ENCODE measurements at places on chromosomes 2 and 18.

- DNase-seq = no peak
Measured at GRCh38 chr2:165743442-165743841, 50.6 kb downstream of the GALNT3 start.

GRCh38 chr18:4450065-4450658, 4.9 kb downstream of the DLGAP1 start:
- no peak for DNase-seq

DNA sequence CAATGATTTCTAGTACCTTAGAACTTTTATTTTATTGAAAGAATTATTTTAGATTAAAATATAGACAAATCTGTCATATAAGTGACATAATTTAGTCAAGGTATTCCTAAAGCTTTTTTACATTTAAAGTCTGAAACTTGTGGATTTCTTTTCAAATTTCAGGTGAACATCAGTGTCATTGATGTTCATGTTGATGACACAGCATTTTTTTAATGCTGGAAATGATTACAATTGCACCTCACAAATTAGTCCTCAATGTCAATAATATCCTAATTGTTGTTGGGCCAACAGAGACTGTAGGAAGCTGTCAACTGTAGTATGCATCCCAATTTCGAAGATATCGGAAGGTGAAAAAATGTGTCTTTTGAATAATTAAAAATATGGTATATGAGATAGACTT, 214.4 kb upstream of the ARL4C start:
- DNase-seq = no peak

- DNase-seq = no peak
Measured at GRCh38 chr2:80128080-80128479, 176.5 kb downstream of the LRRTM1 start.

DNA sequence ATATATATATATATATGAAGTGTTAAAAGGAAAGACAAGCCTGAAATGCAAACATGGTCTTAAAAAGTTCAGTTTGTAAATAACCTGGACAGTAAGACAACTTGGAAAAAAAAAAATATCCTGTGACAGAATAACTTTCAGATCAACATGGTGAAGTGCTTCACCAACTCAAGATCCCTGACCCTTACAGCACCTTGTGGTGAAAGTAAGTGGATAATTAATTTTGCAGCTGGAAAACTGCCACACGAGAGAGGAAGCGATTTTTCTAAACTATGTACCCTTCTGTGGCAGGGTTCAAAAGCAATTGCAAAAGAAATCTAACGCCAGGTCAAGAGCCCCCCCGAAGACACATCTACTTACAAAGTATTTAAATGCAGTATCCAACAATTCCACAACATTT, 95.8 kb downstream of the PAX3 start:
- no peak for DNase-seq

GRCh38 chr18:48813833-48814489, 136.8 kb downstream of the SMAD7 start:
- DNase-seq = no peak

- no peak for DNase-seq
Measured at GRCh38 chr2:137607722-137608318, 356.5 kb upstream of the HNMT start.

GRCh38 chr2:200743042-200743676, 68.6 kb upstream of the BZW1 start:
- no peak for DNase-seq

GRCh38 chr2:241613017-241613780, 23.8 kb downstream of the THAP4 start:
- DNase-seq = no peak

GRCh38 chr2:196160101-196160500, 11.3 kb downstream of the STK17B start:
- no peak for DNase-seq

GRCh38 chr18:78410094-78410786, 569.4 kb upstream of the SALL3 start:
- DNase-seq = no peak

DNA sequence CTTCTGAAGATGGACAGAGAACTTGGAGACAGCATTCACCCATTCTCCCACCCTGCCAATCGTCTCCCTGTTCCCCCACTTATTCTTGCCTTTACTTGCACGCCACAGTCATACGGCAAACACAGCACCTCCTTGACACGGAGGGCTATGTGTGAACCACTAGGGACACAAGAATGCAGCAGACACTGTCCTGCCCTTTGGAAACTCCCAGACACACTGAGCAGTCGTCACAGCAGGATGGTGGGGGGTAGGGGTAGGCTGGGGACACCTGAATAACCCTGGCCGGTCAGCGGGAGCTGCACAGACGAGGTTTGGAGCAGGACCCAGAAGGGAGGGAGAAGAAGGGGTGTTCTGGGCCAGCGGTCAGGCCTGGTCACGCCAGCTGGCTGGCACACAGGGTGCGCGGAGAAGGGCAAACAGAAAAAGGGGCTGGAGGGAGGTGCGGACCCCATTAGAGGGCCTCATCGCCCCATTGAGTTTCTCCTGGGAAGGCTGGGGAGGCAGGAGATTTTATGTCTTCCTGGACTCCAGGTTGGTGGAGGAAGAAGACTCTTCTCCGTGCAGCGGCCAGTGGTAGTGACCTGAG, 40.0 kb upstream of the FOSL2 start:
- DNase-seq = no peak

DNA sequence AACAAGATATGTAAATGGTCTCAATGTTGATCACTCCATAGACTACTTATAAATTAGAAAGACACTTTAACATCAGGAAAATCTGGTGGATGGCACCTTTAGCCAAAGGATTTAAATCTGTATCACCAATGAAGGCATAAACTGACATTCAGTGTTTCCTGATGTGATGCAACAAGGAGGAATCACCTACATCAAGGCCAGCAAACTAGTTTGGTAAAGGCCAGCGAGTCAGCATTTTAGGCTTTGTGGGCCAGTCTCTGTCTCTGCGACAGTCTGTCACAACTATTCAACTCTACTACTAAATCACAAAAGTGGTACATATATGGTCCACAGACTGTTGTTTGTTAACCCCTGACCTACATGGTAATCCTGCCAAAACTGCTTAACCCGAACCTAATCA, 33.3 kb downstream of the C2orf76 start:
- no peak for DNase-seq

DNA sequence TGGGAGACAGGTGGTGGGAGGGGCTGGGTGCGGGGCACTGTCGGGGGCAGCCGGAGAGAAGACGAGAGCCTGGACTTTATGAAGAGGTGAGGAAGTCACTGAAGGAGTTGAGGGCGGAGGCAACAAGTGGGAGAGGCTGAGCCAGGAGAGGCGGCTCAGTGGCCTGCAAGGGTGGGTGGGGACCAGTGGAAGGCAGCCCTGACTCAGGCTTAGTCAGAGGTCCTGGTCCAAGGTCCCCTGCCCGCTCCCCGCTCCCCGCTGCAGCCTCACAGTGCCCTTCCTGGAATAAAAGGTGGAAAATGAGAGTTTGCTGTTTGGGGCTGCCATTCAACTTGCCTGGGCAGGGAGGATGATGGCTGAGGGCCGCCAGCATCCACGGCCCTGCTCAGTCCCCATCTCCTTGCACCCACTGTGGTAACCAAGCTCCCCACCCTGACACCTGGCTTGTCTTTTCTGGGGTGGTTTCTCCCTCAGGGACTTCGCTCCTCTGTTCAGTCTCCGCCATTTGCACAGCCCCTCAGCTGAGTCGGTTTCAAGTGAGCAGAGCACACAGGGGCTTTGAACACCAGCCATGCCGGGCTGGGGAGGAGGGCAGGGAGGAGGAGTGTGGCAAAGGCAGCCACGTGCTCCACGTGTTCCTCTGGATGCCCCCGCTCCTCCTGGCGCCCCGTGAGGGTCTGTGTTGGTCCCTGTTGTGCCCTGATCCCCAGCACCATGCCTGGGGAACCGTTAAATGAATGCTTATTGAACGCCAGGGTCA, 13.7 kb upstream of the RALB start:
- DNase-seq = no peak

GRCh38 chr2:48026865-48027264, 120.6 kb upstream of the FBXO11 start:
- no peak for DNase-seq

- DNase-seq = no peak
Measured at GRCh38 chr2:65580824-65581223, 148.4 kb upstream of the SPRED2 start.

GRCh38 chr18:58370612-58371011, 258.3 kb downstream of the ALPK2 start:
- DNase-seq = no peak

DNA sequence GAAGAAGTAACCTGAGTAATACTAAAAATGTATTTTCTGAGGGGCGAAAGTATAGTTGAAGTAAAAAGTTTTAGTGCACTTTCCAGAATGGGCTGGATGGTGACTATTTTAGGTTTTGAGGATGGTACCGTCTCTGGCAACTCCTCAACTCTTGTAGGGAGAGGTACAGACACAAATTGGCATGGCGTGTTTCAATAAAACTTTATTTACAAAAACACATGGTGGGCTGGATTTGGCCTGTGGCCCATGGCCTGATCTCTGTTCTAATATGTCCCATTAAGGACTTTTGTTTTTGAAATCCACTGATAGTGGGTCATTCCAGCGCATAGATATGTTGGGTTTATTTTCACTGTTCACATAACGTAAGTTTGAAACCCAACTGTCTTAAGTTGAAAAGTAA, 132.8 kb downstream of the AGAP1 start:
- no peak for DNase-seq

- no peak for DNase-seq
Measured at GRCh38 chr2:44965684-44966083, 24.2 kb downstream of the SIX3 start.

DNA sequence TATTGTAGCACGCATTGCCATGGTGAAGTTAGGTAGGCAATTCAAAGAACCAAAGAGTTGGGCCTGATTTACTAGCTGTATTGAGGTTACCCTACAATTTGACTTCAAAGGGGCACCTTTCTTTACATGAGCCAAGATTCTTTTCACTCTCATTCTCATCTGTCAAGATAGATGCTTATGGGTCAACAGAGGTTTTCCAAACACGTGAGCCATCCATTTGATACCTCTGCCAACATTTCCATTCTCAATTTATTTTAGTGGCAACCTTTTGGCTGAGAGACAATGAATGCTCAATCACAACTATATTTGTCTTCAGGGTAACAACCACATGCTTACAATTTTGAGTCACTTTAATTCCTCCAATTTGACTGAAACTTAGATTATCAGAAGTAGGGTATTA, 370.6 kb upstream of the CDH20 start:
- DNase-seq = no peak

DNA sequence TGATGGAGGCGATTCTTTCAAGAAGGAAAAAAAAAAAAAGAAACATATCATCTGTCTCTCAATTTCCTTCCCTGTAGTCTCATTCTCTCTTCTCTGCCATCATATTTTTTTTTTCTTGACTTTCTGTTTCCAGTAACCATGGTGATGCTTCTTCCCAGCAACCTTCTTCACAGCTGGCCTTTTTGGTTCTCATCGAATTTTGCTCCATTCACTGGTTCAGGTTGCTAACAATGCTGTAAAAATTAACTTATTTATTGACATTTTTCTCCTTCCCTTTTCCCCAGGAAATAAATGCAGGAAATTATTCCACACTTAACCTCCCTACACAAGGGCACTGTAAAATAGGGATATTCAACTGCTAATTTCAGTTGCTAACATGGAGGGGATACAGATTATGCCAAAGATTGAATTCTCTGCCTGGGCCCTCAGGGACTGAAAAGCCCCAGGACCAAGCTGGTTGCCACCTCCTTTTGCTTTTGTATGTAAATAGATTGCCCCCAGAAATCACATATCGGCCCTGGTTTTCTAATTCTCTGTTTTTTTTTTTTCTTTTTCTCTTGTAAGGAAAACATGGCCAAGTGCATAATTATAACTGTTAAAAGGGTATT, 154.7 kb downstream of the MAP2 start:
- DNase-seq = no peak

DNA sequence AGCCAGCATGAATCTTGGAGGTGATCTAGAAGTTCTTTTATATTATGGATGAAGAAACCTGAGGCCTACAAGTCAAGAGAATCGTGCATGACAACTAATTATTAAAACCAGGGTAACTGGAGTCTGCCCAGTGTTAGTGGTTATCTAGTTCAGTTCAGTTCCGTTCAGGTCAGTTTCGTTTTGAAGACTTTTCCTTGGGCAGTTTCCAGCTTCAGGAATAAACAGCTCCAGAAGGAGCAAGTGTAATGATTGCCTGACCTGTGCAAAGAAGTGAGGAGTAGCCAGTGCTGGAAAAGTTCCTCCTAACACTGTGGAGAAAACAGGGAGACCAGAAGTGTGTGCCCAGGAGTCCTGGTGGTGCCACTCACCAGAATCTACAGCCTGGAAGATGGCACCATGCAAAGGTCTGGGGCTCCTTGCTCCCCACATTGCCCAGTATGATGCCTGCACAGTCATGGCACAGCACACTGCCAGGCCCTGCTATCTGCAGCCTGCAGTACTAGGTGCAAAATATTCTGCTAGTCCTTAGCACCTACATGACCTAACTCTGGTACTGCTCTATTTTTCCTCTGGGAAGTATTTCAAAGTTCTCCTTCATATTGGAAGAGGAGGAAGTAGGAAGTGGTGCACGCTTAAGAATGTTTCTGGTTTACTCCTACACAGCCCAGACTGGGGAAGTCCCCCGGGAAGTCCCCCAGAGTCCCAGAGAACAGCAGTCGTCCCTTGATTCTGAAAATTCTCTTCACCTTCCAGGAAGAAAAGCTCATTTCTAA, 65.8 kb downstream of the SUMO1 start:
- DNase-seq = peak; percentile 38

DNA sequence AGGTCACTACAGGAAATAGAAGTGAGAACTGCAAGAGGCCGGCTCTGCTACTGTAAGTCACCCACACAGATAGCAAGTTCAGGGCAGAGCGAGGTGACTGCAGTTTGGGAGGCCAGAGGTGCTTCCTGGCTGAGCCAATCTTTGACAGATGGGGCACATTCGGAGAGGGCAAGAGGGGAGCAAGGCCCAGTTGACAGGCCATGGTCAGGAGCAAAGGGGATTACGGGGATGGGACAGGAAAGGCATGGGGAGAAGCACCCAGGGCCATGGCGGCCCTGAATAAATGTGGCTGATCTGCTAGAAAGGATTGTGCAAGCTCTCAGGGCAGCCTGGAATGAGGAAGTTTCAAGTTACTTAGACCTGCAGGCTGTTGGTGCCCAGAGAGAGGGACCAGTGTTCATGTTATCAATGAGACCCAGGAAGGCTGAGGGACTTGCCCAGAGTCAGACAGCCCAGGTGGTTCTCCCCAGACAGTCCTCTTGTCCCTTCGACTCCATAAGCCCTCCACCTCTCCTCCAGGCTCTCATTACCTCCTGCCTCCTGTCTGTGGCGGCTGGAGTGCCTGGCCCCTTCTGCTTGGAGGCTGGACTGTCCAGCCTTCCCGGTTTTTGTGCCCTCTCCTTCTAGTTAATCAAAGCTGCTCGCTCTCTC, 123.3 kb downstream of the CTIF start:
- no peak for DNase-seq

DNA sequence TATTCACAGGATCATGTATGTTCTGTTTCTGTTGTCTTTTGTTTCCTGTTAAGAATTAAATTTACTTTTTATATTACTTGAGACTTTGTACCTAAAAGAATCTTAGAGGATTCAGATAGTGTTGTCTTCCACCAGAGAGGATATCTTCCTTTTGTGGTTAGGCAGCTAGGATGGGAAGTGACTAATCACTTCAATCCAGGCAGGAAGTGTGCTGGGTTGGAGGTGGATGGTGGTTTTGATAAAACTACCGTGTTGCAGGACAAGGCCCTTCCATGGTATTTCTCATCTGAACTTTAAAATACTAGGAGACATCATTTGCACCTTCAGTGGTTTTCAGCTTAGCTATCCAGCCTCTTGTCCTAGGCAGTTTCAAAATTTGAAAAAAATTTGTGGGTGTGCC, 728.6 kb upstream of the CDH2 start:
- no peak for DNase-seq

GRCh38 chr2:134124047-134124753, 129.7 kb upstream of the MGAT5 start:
- DNase-seq = no peak

GRCh38 chr2:119702918-119703401, 24.0 kb downstream of the TMEM177 start:
- peak; percentile 53 for DNase-seq
